ENCODE measurements at places on chromosomes 5 and 9. TPM values are rescaled to one million over a fixed set of nuclear protein-coding genes. Genes with fewer than 3 reads are reported as not detected.
A peak's percentile ranks its signal among the peaks of the same experiment; 100 is the strongest.

GRCh38 chr9:24582146-24583126, 36.7 kb upstream of the IZUMO3 start:
- no peak for DNase-seq

GRCh38 chr5:14250084-14250695, 107.0 kb downstream of the TRIO start:
- no peak for DNase-seq

GRCh38 chr9:12566404-12567090, 126.6 kb upstream of the TYRP1 start:
- DNase-seq, result no peak

GRCh38 chr5:172932313-172933017, 26.8 kb upstream of the RPL26L1 start:
- DNase-seq, result no peak

- no peak for DNase-seq
These were observed 12.3 kb downstream of the P4HA2 start for GRCh38 chr5:132215329-132215728.

- DNase-seq, result no peak
These were observed 39.7 kb downstream of the ROPN1L start for GRCh38 chr5:10481241-10481935.

GRCh38 chr5:12695651-12696050, 791.4 kb upstream of the CTNND2 start:
- DNase-seq, result no peak

DNA sequence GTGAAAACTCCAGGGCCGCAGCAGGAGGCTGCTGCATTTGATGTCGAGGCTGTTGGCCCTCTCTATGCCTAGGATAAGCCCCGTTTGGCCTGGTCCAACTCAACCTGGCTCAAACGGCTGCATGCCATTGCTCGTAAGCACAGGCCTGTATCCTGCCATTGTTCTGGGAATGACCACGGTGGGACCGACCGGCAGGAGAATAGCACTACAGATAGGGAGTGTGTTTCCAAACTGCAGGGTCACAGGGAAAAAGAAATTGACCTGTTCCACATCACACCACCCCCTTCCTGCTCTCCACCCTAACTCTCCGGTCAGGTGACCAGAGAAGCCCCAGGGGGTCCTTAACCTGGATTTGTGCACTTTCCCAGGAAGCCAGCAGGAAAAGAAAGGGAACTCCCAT, 278.7 kb upstream of the KLF4 start:
- DNase-seq, result no peak

- DNase-seq, result no peak
These were observed 247.2 kb downstream of the KIF4B start for GRCh38 chr5:155260798-155261197.

- DNase-seq, result no peak
These were observed 25.4 kb downstream of the EXOC3 start for GRCh38 chr5:468401-468800.

DNA sequence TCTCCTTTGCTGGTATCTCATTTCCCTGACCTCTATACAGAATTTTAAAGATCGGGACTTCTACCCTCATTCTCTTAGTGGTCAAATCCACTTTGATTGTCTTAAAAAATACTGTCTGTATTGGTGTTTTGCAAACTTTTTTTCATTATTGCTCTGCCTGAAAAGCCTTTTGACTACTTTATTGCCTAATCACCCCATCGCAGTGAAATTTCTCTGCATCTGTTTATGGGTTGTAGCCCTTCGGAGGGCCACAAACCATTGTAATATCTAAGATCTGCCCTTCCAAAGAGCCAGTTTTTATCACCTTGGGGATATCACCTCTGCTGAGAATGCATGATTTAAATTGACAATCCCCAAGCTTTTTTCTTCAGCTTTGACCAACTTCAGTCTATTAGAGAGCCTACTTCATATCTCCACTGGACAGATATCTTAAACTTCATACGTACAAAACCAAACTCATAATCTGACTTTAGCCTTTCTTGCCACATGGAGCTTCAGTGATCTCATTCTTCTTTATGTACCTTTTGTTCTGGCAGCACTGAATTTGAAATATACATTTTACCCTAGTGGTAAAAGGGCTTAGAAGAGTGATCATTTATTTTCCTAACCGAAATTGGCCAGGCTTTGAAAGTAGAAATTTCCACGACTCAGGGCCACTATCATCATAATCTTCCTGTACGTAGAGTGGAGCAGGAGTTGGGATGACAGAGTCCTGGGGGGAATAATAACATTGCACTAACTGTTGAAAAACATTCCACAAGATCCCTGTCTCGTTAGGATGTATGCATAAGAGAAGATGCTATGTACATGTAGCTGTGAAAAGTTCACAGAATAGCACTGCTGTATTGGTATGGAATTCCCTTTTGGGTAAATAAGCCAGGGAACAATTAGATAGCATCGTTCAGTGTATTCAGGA, 21.4 kb downstream of the KIF2A start:
- no peak for DNase-seq

GRCh38 chr9:76980566-76980965, 38.9 kb upstream of the FOXB2 start:
- no peak for DNase-seq

- no peak for DNase-seq
These were observed 1062.6 kb downstream of the NR2F1-AS1 start for GRCh38 chr5:92518318-92518904.

DNA sequence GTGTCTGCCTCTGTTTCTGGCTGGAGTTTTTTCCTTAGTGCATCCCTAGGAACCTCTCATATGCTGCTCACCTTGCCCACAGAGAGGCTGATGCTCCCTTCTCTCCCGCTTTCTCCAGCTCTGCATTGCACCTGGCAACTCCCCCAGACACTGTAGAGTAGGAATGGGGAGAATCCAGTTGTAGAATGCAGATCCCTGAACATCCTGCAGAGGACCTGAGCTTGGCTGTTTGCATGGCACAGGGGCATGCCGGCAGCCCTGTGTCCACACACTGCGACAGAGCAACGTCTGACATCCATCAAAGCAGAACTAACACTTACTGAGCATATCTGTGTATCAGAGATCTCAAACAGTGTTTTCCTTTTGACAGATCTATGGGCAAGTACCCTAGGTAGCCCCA, 19.9 kb downstream of the IDNK start:
- no peak for DNase-seq

GRCh38 chr9:112945620-112946208, 55.0 kb upstream of the SLC46A2 start:
- no peak for DNase-seq

- DNase-seq, result no peak
These were observed 100.6 kb downstream of the TRIO start for GRCh38 chr5:14243766-14244165.

DNA sequence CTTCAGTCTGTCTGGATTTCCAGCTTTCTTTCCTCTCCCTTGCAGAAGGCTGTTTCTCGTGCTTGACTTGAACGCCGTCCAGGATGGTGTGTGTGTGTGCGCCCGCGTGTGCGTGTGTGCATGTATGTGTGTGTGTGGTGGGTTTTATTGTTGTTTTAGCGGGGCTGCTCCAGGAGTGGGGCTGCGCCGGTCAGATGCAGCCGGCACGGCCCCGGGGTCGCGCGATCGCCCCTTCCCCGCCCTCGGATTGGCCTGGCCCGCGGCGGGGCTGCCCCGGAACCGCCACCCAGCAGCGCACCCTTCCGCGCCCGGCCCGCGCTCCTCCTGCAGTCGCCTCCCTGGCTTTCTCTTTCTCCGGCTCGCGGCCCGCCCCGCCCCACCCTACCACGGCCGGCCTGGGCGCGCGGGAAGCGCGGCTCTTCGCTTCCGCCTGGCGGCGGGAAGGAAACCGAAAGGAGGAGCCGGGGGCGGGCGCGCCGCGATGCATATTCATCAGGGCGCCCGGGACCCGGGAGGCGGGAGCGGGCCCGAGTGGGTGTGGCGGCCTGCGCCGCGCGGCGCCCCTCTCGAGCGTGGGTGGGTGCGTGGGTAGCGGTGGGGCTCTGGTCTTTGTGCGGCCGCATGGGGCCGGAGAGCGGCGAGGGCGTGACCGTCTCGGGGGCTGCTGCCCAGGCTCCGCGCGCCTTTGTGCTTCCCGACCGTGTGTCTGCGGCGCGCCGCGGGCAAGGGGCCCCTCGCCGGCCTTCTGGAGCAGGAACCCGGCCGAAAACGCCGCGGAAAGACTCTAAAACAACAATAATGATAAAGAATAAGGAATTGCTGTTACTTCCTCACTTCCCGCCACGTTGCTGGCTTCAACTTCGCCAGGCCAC, 8.5 kb upstream of the NFIB start:
- no peak for DNase-seq

- no peak for DNase-seq
These were observed 92.1 kb downstream of the PBX3 start for GRCh38 chr9:125839317-125839716.

DNA sequence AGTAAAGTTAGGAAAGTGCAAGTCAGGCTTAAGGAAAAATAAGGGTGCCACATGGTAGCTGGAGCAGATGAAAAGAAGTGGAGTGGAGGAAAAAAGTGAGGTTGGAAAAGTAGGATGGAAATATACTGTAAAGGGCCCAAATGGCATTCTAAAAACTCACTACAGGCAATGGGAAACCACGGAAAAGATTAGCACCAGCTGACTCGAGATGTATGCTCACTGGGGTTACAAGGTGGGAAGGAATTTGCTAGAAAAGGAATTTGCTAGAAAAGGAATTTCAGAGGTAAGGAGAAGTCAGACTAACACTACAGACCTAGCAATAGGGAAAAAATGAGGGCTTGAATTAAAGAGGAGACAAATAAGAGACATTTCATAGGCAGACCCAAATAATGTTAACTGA, 3.6 kb downstream of the PSMD5 start:
- DNase-seq, result no peak

GRCh38 chr9:126934441-126934840, 19.9 kb downstream of the RALGPS1 start:
- DNase-seq, result no peak

DNA sequence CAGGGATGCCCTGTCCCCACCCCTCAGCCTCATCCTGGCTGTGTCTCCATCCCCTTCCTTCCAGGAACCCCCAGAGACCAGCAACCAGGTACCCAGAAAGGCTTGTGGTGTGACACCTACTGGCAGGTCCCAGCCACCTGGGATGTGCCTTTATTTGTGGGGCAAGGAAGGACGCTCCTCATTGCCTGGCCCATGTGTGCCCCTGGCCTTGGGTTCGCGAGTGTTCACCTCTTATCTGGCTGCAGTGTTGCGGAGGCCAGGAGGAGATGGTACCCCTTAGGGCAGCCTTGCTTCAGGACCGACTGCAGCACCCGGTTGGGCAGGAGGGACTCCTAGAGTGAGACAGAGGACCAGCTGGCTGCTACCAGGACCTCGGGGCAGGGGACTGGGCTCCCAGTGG, 8.8 kb downstream of the C9orf50 start:
- no peak for DNase-seq

GRCh38 chr5:132526974-132527564, 16.3 kb downstream of the IL5 start:
- no peak for DNase-seq

- peak; percentile 64 for DNase-seq
These were observed 37.6 kb downstream of the ANKRD33B start for GRCh38 chr5:10601246-10602030.

DNA sequence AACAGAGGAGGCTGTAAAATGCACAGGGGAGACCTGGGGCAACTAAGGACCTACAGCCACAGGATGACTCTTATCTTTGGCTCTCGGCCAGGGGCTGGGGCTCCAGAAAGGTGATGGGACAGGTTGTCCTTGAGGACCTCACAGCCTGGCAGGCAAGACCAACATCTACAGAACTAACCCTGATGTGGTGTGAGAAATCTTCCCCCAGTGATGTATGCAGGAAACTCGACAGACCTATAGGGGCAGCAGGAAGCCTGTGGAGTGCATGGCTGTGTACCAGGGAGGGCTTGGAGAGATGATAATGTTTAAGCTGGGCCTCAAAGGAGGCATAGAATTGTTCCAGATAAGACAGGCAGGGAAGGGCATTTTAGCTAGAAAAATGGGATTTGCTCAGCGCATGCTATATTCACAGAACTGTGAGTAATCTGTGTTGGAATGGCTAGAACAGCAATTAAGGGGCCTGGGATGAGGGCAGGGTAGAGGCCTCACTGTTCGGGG, 68.5 kb upstream of the SLC25A51 start:
- DNase-seq, result no peak

DNA sequence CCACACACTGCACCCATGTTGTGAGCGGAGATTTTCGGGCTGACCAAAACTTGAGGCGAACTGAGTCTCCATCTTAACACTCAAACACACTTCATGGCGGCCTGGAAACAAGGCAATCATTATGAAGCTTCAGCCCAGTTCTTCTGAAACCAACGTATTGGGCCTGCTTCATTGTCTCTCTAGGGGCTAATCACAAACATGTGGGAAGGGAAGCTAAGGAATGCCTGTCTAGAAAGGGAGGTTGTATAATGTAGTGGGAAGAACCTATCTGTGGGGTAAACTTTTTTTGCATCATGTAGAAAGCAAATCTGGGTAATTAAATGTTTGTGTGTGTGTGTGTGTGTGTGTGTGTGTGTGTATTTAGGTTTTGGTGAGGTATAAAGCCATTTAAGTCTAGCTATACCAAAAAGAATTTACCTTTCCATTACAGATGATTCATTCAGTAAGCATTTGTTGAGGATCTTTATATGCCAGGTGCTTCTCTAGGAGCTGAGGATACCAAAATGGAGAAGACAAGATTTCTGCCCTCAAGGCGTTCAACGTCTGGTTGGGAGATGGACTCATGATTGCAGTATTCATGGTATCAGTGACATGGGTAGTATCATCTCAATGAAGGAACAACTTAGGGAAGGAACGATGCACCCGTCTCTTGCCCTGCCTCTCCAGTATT, 29.4 kb downstream of the SLC1A3 start:
- DNase-seq, result no peak

GRCh38 chr9:26561928-26562327, 330.7 kb downstream of the CAAP1 start:
- no peak for DNase-seq

DNA sequence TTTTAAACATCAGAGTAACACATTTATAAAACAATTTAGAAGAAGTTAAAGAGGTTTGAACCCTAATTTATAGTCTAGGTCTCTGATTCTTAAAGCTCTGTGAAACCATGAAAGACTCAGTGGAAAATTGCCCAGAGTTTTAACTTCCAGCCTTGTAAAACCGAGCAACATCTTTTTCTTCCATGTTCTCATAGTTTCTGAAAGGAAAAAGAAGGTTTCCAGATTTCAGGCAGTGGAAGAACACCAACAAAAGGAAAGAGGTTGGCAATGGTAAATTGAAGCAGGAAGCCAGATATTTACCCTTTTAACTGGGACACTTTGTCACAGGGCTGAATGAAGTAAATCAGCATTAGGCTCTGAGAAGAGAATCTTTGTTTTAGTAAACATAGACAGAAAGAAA, 1999.3 kb downstream of the MAT2B start:
- DNase-seq, result no peak

Gene SUB1
- 286 TPM for polyA plus RNA-seq

Gene DIPK1B
- polyA plus RNA-seq, result 27.4 TPM

Gene RGP1
- 28.2 TPM for polyA plus RNA-seq

Gene RNF38
- 42.1 TPM for polyA plus RNA-seq

Gene LRRC19
- polyA plus RNA-seq, result 15.6 TPM

Gene FGD3
- polyA plus RNA-seq, result 1.4 TPM

Gene SARDH
- polyA plus RNA-seq, result 12.6 TPM

Gene GRXCR2
- not detected for polyA plus RNA-seq

Gene OR1Q1
- polyA plus RNA-seq, result not detected

Gene CDX1
- polyA plus RNA-seq, result 0.40 TPM

Gene GBA2
- polyA plus RNA-seq, result 62.5 TPM

Gene NEURL1B
- polyA plus RNA-seq, result 16.1 TPM
